ENCODE measurements at places on chromosomes 3 and 15.

DNA sequence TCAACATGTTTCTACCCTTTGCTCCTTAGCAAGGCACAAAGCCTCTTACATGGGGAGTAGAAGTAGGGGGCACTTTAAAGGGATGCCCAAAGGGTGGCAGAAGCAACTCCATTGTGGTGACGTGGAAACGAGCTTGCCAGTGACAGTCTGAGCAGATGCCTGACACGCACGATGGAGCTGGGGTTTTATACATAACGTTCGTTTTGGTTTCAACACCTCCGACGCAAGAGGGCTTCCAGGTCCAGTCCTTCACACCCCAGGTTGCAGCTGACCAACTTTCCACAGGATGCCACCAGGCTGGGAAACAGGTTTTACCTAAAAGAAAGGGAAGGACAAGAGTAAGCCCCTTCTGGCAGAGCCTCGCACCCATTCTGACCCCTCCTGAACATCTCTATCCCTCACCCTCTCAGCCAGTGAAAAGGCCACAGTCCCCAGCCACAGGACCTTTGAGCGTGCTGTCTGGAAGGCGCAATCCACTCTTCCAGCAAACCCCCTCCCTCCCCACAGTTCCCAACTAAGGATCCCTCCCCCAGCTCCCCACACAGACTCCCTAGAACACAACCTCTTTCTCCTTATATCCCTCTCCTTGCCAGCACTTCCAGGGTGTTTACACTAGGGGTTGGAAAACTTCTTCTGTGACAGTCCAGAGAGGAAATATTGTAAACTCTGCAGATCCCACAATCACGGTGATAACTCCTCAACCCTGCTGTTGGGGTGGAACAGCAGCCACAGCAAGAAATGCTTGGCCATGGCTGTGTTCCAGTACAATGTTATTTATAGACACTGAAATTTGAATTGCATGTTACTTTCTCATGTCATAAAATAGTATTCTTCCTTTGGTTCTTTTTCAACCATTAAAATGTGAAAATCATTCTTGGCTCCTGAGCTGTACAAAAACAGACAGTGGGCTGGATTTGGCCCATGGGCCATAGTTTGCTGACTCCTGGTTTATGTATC lies 36.2 kb downstream of the FAM174B start:
- peak; percentile 28 for DNase-seq

DNA sequence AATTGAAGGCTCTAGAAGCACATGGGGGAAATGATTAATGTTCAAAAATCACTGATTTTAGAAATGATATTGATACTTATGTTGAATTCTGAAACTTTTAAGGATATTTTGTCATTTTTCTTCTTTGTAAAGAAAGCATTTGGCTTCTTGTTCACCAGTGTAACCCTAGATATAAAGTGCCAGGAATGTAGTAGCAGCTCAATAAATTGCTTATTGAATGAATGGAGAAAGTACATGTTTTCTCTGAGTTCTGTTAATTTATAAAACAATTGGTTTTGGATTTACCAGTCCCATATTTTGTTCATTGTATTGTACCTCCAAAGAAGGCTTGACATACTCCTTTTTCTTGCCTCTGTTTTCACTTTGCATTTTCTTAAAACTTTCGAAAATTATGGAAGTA lies 2.4 kb downstream of the PLCL2 start:
- no peak for DNase-seq

DNA sequence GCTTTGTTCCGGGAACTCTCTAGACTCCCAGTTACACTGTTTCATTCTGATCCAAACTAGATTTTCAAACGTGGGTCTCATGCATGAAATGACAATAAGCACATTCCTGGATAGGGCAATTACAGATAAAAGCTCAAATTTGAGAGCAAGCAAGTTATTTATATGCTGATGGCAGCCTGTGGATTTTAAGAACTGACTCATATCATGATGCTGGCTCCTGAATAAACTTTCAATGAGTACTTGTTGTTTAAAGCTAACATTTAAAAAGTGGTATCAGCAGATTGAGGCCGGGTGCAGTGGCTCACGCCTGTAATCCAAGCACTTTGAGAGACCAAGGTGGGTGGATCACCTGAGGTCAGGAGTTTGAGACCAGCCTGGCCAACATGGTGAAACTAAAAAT lies 66.6 kb downstream of the LEO1 start:
- DNase-seq = peak; percentile 47

DNA sequence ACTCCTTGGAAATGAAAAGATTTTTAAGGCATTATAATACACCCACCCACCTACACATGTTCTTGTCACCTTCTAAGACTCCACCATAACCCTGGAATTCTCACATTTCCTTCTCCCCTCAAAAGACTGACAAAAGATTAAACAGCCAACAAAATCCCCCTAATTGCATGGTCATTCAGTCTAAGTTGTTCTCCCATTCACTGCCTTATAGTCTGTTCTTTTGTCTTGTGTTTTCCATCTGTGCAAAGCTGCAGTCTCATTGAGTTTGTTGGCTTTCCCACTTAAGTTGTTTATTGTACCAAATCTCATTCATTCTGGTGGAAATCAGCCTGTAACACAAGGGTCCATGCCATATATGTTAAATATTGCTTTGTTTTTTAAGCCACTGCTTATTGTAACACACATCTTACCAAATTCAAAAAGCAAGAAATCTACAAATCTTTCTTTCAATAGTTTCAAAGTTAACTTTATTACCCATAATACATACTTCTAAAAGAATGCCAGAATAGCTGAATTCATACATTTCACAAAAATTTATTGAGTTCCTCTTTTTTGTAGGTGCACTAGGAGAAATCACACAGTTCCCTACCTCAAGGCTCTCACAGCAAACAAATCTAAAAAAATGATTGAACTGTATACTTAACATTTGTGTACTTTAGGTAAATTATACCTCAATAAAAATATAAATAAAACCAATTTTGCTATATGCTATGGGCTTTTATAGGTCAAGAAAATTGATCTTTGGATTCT lies 2.4 kb upstream of the RCN2 start:
- no peak for DNase-seq

DNA sequence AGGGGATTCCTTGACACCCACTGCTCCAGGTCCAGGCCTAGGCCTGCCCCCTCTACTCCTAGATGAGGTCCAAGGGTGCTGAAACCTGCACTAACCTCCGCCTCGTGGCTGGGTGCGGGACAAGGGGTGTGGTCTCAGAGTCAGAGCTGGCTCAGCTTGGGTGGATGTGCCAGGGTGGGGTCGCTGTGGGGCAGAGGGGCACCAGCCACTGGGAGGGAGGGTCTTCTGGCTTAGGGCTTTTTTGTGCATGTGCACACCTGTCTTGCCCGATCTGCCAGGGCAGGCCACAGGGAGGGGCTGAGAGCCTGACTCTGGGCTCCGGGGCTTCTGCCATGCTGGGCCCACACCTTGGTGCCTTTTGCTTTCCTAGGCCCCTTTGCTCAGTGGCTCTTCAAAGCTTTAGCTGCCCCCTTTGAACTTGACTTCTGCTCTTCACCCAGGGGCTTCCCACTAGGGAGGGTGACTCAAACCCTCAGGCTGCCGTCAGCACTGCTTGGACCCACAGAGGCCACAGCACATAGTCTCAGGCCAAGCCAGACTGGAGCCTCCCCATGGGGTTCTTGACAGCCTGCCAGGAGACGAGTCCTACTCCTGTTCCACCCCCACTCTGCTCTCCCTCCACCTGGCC lies 73.0 kb downstream of the KLF13 start:
- peak; percentile 15 for DNase-seq

GRCh38 chr3:110180733-110181132 lies 843.4 kb upstream of the DPPA4 start:
- DNase-seq = peak; percentile 33

DNA sequence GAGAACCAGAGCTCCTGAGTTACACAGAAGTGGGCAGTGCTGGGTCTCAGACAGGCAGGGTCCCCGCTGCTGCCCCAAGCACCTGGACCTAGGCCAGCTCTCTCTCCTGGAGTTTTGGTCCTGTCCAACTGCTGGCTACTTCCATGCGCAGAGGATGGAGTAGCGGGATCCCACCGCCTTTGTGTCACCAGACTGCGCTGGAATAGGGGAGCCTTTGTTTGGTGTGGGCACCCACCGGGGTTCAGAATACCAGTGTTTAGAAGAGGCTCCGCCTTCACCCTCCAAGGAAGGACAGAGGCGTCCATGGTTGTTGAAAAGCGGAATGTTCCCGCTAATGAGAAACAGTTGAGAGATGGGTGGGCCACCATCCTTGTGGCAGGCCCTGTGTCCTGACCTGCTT lies 154.4 kb downstream of the DNAJB8 start:
- no peak for DNase-seq

- no peak for DNase-seq
These were observed 10.4 kb downstream of the KPNA4 start for GRCh38 chr3:160554980-160555379.

- no peak for DNase-seq
These were observed 29.1 kb downstream of the PLXND1 start for GRCh38 chr3:129577366-129577765.

DNA sequence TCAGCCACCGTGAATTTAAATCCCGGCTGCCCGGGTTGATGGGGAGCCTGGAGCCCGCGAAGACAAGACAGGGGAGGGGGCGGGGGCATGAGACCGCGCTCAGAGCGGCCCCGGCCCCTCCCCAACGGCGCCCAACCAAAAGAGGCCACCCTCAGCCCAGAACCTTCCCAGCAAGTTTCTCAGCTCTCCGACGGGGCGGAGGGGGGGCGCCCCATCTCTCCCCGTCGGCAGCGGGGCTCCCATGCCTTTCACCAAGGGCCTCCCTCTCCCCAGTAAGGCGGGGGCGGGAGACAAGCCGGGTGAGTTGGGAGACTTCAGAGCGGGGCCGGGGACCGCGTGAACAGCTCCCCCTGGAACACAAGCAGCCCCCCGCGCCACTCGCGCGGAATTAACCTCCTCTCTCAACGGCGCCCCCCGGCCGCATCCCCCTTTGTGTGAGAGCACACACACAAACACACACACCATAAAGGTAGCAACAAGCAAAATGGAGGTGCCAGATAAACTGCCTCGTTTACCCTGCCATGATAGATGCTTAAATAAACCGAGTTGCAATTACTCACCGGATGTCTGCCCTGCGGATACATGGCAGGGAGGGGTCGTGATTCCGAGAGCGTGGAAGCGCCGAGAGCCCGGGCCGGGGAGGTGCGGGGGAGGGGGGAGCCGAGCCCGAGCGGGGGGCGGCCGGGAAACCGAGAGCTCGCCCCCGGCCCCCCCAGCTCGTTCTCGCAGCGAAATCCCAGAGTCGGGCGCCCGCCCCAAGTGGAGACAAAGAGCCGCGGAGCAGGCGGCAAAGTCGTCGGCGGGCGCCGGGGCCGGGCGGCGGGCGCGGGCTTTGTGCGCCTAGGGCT lies 1.3 kb downstream of the TLE3 start:
- DNase-seq = peak; percentile 56

DNA sequence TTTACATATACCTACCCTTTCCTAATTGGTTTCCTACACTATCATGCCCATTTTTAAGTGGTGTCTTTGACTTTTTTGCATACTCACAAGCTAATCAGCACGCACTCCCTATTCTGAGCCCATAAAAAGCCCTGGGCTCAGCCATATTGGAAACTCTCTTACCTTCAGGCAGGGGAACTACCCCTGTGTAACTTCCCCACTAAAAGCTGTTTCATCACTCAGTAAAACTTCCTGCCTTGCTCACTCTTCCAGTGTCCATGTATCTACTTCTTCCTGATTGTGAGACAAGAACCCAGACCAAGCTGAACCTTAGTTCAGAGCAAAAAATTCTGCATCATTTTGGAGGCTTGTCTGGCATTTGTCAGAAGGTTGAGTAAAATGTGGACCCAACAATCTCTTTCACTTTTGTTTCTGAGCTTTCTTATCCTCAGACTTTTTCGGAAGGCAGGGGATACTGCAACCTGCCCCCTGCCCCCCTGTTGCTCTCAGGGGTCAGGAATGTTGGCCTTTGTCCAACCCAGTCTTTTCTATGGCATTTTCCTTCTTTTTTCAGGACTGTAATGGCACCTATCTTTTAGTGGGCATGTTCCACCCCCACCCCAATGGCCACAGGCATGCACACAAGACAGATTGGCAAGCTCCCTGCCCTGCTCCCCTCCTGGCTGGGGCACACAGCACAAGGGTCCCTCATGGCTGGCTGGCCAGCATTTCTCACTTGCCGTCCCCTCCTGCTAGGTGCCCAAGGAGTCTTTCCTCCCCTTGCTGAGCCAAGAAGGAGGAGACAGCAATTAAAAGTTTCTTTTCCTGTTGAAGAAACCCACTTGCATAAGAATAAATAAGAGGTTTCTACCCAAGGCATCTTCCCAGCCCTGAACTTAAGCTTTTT lies 26.3 kb upstream of the TMEM45A start:
- DNase-seq = no peak

DNA sequence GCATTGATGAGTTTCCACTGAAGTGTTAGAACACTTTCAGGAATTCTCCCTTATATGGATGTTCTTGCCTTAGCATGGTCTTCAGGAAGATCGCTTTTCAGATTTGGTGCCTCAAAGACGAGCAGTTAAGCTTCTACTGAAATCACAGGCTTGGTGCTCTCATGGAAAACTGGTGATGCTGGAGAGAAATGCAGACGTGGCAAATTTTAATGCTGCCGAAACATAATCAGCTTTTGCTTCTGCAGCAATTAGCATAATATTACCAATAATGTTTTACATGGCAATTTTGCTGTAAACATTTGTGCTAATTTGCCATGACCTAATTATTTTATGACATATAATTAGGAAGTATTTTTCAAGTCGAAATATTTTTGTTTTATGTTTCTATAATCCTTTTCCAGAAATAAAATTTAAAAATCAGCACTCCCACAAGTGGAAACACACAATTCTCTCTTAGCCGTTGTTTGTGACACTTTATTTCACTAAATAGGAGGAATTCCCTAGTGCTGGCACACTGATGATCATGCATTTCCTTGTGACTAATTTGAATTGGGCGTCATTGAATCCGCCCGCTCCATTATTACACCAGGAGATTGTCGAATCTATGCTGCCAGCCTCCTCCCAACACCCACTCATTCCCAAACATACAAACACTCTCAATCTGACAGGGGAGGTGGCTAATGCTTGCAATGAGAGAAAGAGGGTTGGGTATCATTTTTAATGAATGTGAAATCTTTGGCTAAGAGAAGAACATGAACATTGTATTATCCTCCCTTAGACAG lies 506.8 kb upstream of the PPP2R3A start:
- DNase-seq = no peak

- DNase-seq = no peak
These were observed 711.3 kb downstream of the ROBO1 start for GRCh38 chr3:79056498-79056897.

- DNase-seq = no peak
These were observed 173.3 kb upstream of the SNTN start for GRCh38 chr3:63478990-63479660.

- DNase-seq = no peak
These were observed 74.0 kb upstream of the LINGO1 start for GRCh38 chr15:77706482-77707244.

DNA sequence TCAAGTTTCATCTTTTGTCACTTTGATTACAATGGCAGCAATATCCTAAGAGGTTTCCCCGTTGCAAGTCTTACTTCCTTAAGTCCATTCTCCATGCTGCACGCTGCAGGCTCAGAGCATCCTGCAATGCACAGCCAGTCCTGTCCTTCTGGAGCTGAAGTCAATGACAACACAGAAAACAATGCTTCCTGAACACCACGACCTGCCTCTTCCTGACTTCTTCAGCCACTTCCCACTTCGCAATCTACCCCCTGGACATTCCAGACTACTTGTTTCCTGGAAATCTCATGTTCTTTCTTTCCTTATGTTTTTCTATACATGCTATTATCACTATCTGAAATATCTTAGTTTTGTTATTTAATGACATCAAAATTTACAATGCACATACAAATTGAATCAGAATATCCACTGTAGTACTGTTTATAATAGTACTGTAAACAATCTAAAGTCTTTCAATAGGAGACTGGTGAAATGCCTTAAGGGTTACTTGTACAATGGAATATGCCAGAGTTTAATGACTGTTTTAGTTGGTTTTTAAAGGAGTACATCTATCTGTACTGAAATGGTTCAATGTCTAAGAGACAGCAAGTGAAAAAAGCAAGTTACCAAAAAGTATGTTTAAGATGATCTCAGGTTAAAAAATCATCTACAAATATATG lies 113.7 kb upstream of the PRTG start:
- peak; percentile 48 for DNase-seq

Data from IMR-90 (cell line).